Nephron progenitor cell (in vitro differentiated cells): ENCODE measurements at places on chromosomes 6 and 20.

GRCh38 chr6:69064226-69064625, 429.1 kb downstream of the ADGRB3 start:
- DNase-seq, result no peak

DNA sequence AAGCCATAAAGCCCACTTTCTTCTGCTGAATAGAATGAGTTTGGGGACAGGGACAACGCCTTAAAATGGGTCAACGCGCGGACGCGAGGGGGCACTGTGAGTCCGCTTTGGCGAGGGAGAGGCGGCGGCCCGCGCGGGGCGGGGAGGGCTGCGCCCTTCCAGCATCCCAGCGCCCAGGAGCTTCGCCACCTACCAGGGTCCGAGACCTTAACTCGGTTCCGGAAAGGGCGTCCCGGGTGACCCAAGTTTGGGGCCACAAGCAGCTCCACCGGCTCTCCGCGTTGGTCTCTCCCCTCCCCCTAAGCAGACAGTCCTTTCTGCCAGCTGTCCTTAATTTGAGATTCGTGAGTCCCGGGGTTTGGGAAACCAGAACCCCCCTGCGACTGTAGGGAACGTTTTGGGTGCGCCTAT, 1.8 kb upstream of the SAMD5 start:
- DNase-seq, result peak; percentile 86

DNA sequence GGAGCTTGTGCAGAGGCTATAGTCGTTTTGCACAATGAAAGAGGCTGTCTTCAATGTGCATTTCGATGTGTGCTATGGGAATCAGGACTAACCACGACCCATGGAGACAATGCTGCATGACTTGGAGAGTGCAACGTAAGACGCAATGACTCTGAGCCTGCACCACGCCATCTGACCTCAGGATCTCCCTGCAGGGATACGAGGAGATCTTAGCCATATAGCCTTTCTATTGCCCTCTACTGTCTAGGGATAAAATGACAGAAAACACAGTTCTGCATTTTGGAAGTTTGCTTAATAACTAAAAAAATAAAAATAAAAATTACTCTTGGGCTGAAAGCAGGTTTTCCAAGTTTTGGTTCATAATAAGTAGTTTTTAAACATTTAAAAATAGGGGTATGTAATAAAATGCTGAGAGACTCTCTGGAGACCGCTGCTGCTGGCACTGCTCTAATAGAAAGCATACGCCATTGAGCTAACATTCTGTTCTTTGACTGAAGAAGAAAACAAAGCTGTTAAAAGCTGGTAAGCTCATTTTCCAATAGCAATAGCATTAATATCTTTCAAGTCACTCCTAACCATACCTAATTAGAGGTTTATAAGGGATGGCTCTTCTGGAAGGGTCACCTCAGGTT, 87.2 kb downstream of the PDE7B start:
- no peak for DNase-seq

DNA sequence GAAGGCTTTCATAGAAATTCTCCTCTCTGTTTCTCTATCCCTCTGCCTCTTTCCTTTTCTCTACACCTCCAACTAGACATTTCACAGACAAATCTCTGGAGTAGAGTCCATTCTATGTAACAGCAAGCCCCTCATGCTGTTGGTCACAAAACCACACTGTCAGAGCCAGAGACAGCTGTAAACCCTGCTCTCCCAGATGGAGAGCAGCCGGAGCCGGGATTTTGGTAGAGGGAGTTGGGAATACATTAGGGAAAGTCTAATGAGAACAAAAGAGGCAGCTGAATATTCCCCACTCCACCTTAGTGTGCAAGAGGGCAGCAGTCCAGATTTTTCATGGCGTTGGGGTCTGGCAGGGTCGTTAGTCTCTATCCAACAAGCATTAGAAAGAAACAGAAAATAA, 68.3 kb upstream of the EDN1 start:
- no peak for DNase-seq

- DNase-seq, result no peak
Observed at GRCh38 chr6:11497881-11498280, 39.7 kb upstream of the TMEM170B start.

GRCh38 chr6:4209196-4209595, 73.8 kb upstream of the ECI2 start:
- no peak for DNase-seq

GRCh38 chr6:120122401-120122800, 772.8 kb upstream of the MAN1A1 start:
- no peak for DNase-seq

DNA sequence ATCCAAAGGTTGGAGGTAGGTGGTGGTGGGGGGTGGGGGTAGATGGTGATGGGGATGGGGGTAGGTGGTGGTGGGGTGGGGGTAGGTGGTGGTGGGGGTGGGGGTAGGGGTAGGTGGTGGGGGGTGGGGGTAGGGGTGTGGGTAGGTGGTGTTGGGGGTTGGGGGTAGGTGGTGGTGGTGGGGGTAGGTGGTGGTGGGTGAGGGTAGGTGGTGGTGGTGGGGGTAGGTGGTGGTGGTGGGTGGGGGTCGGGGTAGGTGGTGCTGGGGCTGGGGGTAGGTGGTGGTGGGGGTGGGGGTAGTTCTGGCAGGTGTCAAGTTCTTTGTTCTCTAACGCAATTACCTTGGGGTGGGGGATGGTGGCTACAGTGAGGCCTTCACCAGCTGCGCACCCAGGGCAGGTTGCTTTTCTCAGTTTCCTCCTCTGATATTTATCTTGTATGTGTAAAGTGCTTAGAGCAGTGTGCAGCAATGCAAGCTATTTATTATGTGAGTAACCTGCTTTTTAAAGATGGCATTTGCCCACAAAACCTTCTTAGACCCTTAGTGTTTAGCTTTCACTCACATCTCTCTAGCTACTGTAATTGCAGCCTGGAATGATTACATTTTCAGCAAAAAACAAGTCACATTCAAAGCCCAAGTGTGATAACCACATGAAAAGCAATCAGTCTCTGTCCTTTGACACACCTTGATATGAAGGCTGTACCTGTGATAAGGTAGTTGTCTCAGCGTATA, 8.2 kb upstream of the CCDC167 start:
- no peak for DNase-seq

- no peak for DNase-seq
Observed at GRCh38 chr20:46984405-46984804, 89.8 kb downstream of the EYA2 start.
